ENCODE measurements at places on chromosomes 1 and 21. TPM values are rescaled to one million over a fixed set of nuclear protein-coding genes. Genes with fewer than 3 reads are reported as not detected.

Gene GPR157
- total RNA-seq, result 3.4 TPM

Gene TMEM200B
- 1.6 TPM for total RNA-seq

Gene PPIAL4G
- total RNA-seq, result not detected

Gene ZYG11A
- 0.63 TPM for total RNA-seq

Gene TAS1R3
- total RNA-seq, result 0.19 TPM

Gene CBR1
- total RNA-seq, result 93.1 TPM

Gene ST6GALNAC3
- total RNA-seq, result 23.7 TPM

Gene GJA5
- total RNA-seq, result 97.3 TPM

Gene CA14
- total RNA-seq, result not detected

Gene CD46
- 239 TPM for total RNA-seq

Gene SYT11
- total RNA-seq, result 29.9 TPM

Gene CD1C
- not detected for total RNA-seq

Gene SPOCD1
- total RNA-seq, result 33.4 TPM

Gene IL19
- total RNA-seq, result not detected

Gene ACBD6
- 64.9 TPM for total RNA-seq

Gene FAM78B
- total RNA-seq, result 0.09 TPM
